ENCODE measurements at places on chromosomes 11 and 22.

DNA sequence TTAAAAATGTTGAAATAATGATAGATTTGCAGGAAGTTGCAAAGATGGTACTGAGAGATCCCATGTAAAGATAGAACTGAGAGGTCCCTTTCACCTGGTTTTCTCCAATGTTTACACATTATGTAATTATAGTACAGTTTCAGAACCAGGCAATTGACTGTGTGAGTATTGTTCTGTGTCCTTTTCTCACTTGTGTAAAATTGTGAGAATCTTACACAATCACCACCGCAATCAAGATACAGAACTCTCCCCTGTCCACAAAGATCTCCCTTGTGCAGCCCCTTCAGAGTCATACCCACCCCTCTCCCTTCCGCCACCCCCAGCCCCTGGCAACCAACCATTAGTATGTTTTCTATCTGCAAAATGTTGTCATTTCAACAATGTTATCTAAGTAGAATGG, 119.8 kb upstream of the NAV2 start:
- H3K36me3 ChIP-seq = no peaks in the 10 kb centered on the region
- no peaks in the 10 kb centered on the region for H3K4me1 ChIP-seq
- no peak for DNase-seq
- no peaks in the 10 kb centered on the region for H3K27me3 ChIP-seq
- H3K4me3 ChIP-seq = no peak overlapping the region
- H3K27ac ChIP-seq = no peak overlapping the region

DNA sequence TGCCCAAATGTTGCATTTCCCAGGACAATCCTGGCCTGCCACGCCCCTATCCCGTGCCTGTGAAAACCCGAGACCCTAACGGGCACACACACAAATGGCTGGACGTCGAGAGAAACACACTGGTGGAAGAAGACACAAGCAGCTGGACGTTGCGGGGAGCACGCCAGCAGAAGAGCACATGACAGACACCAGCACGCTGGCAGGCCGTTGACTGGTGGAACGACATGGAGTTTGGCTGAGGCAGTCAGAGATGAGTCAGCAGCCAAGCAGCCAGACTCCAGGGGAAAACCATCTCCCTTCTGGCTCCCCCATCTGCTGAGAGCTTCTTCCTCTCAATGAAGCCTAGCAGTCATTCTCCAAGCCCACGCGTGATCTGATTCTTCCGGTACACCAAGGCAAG, 606.7 kb upstream of the LRRC4C start:
- no peaks in the 10 kb centered on the region for H3K4me1 ChIP-seq
- no peak overlapping the region for H3K4me3 ChIP-seq
- H3K27ac ChIP-seq = no peak overlapping the region
- H3K27me3 ChIP-seq = no peaks in the 10 kb centered on the region
- DNase-seq = no peak

- peaks cover 4% of the 10 kb centered on the region for H3K4me1 ChIP-seq
- no peaks in the 10 kb centered on the region for H3K36me3 ChIP-seq
- no peak overlapping the region for H3K4me3 ChIP-seq
- no peaks in the 10 kb centered on the region for H3K27me3 ChIP-seq
- DNase-seq = no peak
- H3K27ac ChIP-seq = no peak overlapping the region
These were observed 203.5 kb upstream of the MTNR1B start for GRCh38 chr11:92765965-92766371.

GRCh38 chr11:120547316-120547715, 35.8 kb downstream of the GRIK4 start:
- H3K4me3 ChIP-seq = no peak overlapping the region
- no peaks in the 10 kb centered on the region for H3K36me3 ChIP-seq
- H3K4me1 ChIP-seq = peaks cover 23% of the 10 kb centered on the region

DNA sequence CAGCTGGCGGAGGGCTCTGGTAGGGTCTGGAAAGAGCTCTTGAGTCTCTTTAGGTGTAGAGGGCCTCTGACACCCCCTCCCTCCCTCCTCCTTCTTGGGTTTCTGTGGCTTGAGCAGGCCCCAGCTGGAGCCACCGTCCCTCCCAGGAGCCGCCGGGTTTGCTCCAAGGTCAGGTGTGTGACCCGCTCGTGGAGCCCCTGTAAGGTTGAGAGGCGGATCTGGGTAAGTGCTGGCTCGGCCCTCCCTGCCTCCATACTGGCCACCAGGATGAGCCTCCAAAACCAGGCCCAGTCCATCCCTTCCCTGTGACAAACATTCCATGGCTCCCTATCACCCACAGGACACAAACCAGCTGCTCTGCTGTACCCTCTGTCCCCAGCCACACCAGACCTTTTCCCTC, 9.3 kb downstream of the PLEKHB1 start:
- H3K27ac ChIP-seq = no peak overlapping the region
- H3K4me1 ChIP-seq = peaks cover 10% of the 10 kb centered on the region
- DNase-seq = no peak
- H3K36me3 ChIP-seq = no peaks in the 10 kb centered on the region
- H3K27me3 ChIP-seq = no peaks in the 10 kb centered on the region

DNA sequence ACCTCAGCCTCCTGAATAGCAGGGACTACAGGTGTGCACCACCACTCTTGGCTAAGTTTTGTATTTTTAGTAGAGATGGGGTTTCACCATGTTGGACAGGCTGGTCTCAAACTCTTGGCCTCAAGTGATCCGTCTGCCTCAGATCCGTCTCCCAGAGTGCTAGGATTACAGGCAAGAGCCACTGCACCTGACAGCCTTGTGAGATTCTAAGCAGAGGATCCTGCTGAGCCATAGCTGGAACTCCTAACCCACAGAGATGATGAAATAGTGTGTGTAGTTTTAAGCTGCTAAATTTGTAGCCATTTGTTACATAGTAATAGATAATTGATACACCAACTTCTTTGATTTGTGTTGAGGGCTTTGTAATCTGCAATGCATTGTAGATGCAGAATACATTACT, 51.1 kb downstream of the CLMP start:
- H3K36me3 ChIP-seq = no peaks in the 10 kb centered on the region
- peaks cover 7% of the 10 kb centered on the region for H3K4me1 ChIP-seq
- no peak overlapping the region for H3K4me3 ChIP-seq
- no peak overlapping the region for H3K27ac ChIP-seq
- H3K27me3 ChIP-seq = no peaks in the 10 kb centered on the region

- DNase-seq = no peak
- no peak overlapping the region for H3K4me3 ChIP-seq
- no peaks in the 10 kb centered on the region for H3K27me3 ChIP-seq
- no peak overlapping the region for H3K27ac ChIP-seq
These were observed 199.9 kb downstream of the CWF19L2 start for GRCh38 chr11:107257710-107258109.

- no peaks in the 10 kb centered on the region for H3K36me3 ChIP-seq
- no peak overlapping the region for H3K4me3 ChIP-seq
- H3K27ac ChIP-seq = no peak overlapping the region
- peaks cover 7% of the 10 kb centered on the region for H3K4me1 ChIP-seq
These were observed 53.7 kb upstream of the CCDC34 start for GRCh38 chr11:27416568-27417176.

- no peak overlapping the region for H3K27ac ChIP-seq
- DNase-seq = no peak
- H3K36me3 ChIP-seq = peaks cover 27% of the 10 kb centered on the region
- peaks cover 5% of the 10 kb centered on the region for H3K4me1 ChIP-seq
These were observed 132.4 kb downstream of the LARGE1 start for GRCh38 chr22:33787645-33788456.

DNA sequence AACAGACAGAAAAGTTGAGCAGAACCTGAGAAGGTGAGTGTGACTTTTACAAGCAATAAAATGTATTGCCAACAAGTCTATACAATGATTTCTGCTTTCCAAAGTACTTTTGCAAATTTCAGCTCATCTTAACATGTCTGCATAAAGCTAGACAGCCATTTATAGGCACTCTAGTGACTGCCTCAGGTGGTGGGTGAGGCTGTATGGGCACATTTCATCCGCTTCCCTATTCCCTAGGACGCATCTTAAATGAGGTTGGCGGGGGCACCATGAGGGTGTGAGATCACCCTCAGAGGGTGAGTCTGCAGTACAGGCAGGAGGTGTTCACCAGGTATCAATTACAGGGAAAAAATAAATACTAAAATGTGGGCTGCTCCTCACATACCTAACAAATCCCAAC, 110.1 kb downstream of the ETS1 start:
- no peaks in the 10 kb centered on the region for H3K27me3 ChIP-seq
- peaks cover 2% of the 10 kb centered on the region for H3K4me1 ChIP-seq
- no peak overlapping the region for H3K4me3 ChIP-seq
- peaks cover 5% of the 10 kb centered on the region for H3K36me3 ChIP-seq
- DNase-seq = no peak
- H3K27ac ChIP-seq = no peak overlapping the region

DNA sequence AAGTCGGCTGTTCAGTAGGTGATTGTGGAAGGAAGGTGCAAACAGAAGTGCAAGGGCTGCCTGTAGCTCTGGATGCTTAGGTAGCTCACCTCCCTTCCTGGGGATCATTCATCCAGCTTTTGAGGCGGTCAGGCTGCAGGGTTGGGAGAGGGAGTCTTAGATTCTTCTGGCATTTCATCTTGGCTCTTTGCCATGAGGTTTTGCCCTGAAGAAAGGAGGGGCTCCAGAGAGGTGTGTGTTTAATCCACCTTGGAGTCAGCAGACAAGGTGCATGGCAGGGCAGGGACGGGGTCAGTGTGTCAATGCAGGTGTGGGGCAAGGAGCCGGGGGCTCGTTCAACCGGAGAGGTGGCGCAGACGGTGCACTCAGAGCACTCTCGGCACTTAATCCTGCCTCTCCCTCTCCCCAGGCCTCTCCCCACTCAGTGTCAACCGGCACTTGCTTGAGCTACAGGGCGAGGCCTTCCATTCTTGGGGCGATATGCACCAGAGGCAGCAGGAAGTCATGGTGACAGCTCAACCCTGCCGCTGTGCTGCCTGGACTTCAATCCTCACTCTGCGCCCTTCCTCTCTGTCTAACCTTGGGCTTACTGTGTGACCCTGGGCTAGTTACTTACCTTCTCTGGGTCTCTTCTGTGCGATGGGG, 7.2 kb downstream of the ADAMTS15 start:
- peaks cover 19% of the 10 kb centered on the region for H3K27me3 ChIP-seq
- H3K4me3 ChIP-seq = no peak overlapping the region
- no peaks in the 10 kb centered on the region for H3K4me1 ChIP-seq
- H3K36me3 ChIP-seq = no peaks in the 10 kb centered on the region

- DNase-seq = no peak
- H3K27me3 ChIP-seq = no peaks in the 10 kb centered on the region
- no peak overlapping the region for H3K4me3 ChIP-seq
- no peaks in the 10 kb centered on the region for H3K36me3 ChIP-seq
- no peak overlapping the region for H3K27ac ChIP-seq
- peaks cover 40% of the 10 kb centered on the region for H3K4me1 ChIP-seq
These were observed 7.4 kb downstream of the ETS1 start for GRCh38 chr11:128579798-128580504.

- no peaks in the 10 kb centered on the region for H3K27me3 ChIP-seq
- H3K4me1 ChIP-seq = peaks cover 2% of the 10 kb centered on the region
- no peaks in the 10 kb centered on the region for H3K36me3 ChIP-seq
- no peak overlapping the region for H3K4me3 ChIP-seq
- no peak overlapping the region for H3K27ac ChIP-seq
- no peak for DNase-seq
These were observed 12.1 kb downstream of the CCDC81 start for GRCh38 chr11:86386746-86387145.

DNA sequence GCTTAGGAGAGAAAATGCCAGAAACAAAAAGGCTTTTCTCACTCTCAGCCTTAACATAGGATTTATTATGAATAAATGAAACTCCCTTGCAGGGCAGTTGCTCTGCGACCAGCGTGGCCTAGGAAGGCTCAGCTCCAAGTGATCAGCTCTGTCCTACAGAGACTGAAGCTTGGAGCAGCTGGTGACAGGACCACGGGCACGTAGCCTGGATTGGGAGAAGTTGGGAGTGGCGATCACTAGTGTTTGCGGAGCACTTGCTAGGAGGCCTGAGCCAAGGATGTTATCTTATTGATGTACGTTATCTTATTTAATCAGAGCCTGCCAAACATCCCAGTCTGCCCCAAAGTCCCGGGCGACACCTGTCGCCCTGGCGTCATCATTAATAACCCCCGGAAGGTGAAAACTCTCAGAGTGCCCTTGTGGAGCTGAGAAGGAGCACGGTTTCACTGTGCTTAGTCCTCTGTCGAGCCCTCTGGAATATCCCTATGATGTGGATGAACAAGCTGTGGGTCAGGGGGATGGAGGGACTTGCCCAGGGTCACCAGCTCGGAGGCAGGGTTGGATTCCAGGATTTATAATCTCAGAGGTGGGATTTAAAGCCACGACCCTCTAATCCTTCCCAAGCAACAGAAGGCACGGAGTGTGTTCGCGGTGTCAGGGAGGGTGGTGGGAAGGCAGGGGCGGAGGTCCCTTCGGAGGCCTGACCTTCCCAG, 40.8 kb upstream of the SMIM38 start:
- H3K27me3 ChIP-seq = no peaks in the 10 kb centered on the region
- H3K4me1 ChIP-seq = no peaks in the 10 kb centered on the region
- no peak for DNase-seq
- no peaks in the 10 kb centered on the region for H3K36me3 ChIP-seq

DNA sequence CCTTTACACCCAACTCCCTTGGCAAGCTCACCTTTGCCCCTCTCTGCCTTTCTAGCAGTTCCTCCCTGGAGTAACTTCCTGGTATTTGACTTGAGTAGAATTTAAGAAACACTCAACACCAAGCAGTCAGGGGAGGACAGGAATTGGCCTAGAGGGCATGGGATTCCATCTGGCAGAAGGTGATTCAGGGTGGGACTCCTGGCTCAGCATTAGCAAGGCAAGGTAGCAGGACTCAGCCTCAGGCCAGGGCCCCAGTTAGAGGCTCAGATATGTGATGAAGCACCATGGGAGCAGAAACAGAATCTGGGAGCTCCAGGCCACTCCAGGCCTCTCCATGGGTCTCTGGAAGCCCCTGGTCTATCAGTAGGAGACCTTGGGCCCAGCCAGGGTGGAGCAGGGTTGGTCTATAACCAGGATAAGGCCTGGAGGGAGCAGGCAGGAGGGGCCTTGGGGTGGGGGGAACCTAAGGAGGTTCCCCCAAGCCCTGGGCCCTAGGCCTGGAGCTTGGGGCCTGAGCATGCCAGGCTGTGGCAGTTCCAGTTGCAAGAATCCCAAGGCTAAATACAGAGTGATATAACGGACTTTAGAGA, 148.2 kb downstream of the PARVA start:
- no peaks in the 10 kb centered on the region for H3K27me3 ChIP-seq
- no peaks in the 10 kb centered on the region for H3K36me3 ChIP-seq
- H3K4me3 ChIP-seq = no peak overlapping the region
- DNase-seq = no peak

DNA sequence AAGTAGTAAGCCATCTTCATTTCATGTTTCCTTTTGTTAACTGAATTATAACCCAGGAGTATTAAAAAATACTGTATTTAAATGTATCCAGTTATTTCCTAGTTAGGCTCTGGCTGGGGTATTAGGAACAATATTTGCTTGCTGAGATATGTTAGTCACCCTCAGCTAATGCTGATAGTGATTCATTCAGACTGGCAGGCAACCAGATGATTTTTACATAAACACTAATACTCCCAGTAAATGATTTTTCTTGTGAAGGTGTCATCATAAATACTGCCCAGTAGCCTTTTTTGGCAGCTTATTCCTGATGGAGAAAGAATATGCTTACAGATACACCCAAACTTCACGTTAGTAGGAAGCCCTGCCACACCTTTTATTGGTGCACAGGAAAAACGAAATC, 8.1 kb downstream of the YWHAH start:
- no peak overlapping the region for H3K27ac ChIP-seq
- peaks cover 66% of the 10 kb centered on the region for H3K36me3 ChIP-seq
- no peaks in the 10 kb centered on the region for H3K27me3 ChIP-seq

Data from H1 (cell line).